ENCODE measurements at places on chromosomes 7 and 10. TPM values are rescaled to one million over a fixed set of nuclear protein-coding genes. Genes with fewer than 3 reads are reported as not detected.

DNA sequence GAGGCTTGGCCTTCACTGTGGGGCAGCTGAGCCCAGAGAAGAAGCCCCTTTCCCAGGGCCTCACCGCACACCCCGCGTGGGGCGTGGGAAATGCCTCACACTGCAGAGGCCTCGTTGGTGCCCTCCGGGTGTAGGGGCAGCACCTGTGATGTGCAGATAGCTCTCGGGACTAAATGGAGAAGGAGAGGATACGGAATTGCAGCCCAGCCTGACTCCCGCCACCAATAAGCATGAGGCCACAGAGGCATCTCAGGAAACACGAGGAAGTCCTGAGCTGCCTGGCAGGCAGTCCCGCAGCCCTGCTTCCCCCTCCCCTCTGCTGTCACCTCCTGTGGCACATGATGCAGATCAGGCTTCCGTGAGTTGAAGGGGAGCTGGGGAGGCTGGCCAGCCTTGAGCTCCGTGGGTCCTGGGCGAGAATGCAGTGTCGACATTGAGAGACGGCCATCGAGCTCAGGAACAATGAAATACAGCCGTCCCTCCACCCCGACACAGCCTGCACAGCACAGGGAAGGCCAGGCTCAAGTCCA is 59.6 kb upstream of the PPP2R2D start:
- H3K27ac ChIP-seq = no peak overlapping the region
- no peaks in the 10 kb centered on the region for H3K36me3 ChIP-seq
- H3K4me1 ChIP-seq = no peaks in the 10 kb centered on the region
- no peaks in the 10 kb centered on the region for H3K27me3 ChIP-seq
- DNase-seq = no peak

- DNase-seq = no peak
- H3K27ac ChIP-seq = no peak overlapping the region
- peaks cover 20% of the 10 kb centered on the region for H3K36me3 ChIP-seq
- H3K27me3 ChIP-seq = no peaks in the 10 kb centered on the region
- peaks cover 56% of the 10 kb centered on the region for H3K4me1 ChIP-seq
- no peak overlapping the region for H3K4me3 ChIP-seq
Measured at GRCh38 chr7:43700059-43700501, 29.2 kb downstream of the COA1 start.

GRCh38 chr10:86048571-86048970 is 318.0 kb downstream of the GRID1 start:
- H3K27me3 ChIP-seq = peaks cover 24% of the 10 kb centered on the region
- peaks cover 25% of the 10 kb centered on the region for H3K4me1 ChIP-seq
- H3K4me3 ChIP-seq = no peak overlapping the region
- no peaks in the 10 kb centered on the region for H3K36me3 ChIP-seq
- H3K27ac ChIP-seq = no peak overlapping the region
- no peak for DNase-seq

- H3K27ac ChIP-seq = no peak overlapping the region
- DNase-seq = peak; percentile 37
- H3K27me3 ChIP-seq = peaks cover 10% of the 10 kb centered on the region
- H3K4me3 ChIP-seq = no peak overlapping the region
- peaks cover 23% of the 10 kb centered on the region for H3K4me1 ChIP-seq
Measured at GRCh38 chr10:104297697-104298660, 29.0 kb downstream of the GSTO2 start.

The TEX47 gene
- total RNA-seq = not detected

The MCU gene
- total RNA-seq = 14.5 TPM

The CYP3A5 gene
- not detected for total RNA-seq
